Skeletal muscle cell (primary cell): ENCODE measurements at places on chromosomes 1 and 21.

- peak; percentile 68 for DNase-seq
These were observed 9.4 kb downstream of the EPHA2 start for GRCh38 chr1:16146279-16147155.

DNA sequence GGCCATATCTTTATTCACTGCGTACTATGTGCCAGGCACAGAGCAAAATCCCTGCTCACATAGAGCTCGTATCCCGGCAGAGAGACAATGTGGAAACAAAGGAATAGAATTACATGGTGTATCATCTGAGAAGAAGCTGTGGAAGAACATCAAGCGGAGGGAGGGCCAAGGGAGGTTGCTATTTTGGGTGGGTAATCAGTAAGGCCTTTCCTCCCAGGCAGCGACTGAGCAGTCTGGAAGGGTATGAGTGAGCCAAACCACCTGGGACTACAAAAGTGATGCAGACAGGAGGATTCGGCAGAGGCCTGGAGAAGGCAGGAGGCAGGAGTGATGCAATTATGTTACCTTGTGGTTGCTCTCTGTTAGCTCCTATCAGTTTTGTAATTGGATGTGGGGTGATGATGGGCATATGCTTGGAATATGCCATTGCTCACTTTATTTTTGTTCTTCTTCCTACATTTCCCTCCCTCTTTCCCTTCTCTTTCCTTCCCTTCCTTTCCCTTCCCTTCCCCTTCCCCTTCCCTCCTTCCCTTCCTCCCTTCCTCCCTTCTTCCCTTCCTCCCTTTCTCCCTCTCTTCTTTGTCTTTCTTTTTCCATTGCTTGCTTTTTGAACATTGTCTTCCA is 172.9 kb downstream of the DISC1 start:
- DNase-seq, result peak; percentile 74

DNA sequence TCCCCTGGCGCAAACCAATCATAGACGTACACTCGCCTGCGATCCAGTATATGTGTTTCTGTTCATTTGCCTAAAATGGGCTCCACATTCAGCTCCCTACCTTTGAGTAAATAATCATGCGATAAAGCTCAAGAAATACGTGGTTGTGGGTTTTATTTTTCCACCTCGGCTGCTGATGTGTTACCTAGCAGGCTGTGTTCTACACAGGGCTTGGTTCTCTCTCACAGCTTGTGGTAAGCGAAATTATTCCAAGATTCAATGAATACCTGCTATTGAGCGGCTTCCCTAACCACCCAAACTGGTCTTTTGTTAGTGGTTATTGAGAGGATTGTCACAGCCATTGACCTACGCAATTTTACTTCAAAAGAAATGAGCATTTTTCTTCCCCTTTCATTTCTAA is 180.2 kb downstream of the PBX1 start:
- no peak for DNase-seq

GRCh38 chr21:44564886-44565598 is 6.4 kb upstream of the KRTAP10-3 start:
- no peak for DNase-seq

GRCh38 chr1:218273762-218274479 is 11.2 kb upstream of the RRP15 start:
- DNase-seq, result no peak

GRCh38 chr21:16180614-16181013 is 450.8 kb downstream of the USP25 start:
- no peak for DNase-seq

DNA sequence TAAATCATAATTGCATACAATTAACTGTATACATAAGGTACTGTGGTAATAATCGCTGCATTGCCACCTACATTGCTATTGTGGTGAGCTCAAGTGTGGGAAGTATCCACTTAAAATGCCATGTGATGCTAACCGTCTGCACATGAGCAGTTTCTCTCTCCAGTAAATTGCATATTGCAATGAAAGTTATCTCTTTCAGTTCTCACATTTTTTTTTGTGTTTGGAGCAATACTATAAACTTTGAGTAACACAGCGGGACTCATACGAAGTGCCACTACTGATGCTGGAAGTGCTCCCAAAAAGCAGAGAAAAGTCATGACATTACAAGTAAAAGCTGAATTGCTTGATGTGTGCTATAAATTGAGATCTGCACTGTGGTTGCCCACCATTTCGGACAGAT is 38.5 kb downstream of the DISC1 start:
- DNase-seq, result no peak

DNA sequence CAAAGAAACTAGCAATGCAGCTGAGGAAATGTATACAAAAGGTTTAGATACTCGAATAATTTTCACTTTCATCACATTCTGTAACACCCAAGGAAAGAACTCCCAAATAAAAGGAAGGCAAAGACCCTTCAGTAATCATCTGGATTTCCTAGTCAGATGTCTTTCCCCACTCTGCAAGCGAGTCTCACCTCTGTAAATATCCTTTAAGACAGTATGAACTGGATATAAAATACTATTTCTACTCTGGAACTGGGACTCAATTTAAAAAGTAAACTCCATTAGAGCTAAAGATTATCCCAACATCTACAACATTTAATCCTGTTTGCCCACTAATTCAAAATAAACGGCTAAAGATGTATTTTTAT is 27.0 kb downstream of the C2CD2 start:
- DNase-seq, result no peak

DNA sequence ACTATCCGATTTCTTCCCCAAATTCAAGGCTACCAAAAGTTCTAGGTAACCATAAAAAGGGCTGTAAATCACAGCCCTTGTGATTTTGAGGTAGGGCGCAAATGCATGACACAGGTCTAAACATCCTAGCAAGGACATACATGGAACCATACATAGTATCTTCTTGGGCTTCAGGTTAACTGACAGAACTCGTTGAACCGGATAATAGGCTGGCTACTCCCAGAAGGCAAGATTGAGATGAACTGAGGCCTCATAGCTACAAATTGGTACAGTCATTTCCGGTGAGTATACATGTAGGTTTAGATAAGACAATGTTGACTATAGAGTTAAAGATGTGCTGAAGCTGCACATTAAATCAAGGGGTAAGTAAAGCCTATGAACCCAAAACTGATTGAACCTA is 27.3 kb upstream of the TP53BP2 start:
- DNase-seq, result no peak

DNA sequence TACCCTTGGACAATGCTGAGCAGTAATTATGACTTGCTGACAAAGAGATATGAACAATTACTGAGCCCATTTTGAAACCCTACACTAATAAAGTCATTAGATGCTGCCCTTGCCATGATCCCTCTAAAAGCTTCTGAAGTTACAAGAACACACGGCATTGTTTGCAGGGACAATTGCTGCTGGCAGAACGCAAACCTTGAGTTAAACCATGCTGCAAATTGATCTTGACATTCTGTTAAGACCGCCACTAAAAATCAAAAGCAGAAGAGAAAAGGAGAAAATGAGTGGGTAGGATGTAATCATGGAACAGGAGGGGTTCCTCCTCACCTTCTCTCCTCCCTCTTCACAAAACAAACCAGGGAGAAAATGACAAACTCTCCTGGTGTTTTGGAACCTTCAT is 136.2 kb upstream of the DMRTA2 start:
- DNase-seq, result no peak

DNA sequence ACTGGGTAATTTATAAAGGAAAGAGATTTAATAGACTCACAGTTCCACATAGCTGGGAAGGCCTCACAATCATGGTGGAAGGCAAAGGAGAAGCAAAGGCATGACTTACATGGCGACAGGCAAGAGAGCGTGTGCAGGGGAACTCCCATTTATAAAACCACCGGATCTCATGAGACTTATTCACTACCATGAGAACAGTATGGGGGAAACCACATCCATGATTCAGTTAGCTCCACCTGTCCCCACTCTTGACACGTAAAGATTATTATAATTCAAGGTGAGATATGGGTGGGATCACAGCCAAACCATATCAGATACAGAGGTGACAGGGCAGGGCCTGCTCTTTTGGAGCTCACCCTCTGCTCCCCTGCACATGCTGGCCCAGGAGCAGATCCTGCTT is 31.4 kb upstream of the TMEM61 start:
- DNase-seq, result no peak

GRCh38 chr1:84851839-84852238 is 41.2 kb downstream of the LPAR3 start:
- DNase-seq, result peak; percentile 73

- DNase-seq, result no peak
These were observed at the start of gene SELENON for GRCh38 chr1:25799935-25800702. TSS of gene SELENON (plus strand) at chr1:25800193. CDS start at chr1:25800231, 38 bp downstream.

DNA sequence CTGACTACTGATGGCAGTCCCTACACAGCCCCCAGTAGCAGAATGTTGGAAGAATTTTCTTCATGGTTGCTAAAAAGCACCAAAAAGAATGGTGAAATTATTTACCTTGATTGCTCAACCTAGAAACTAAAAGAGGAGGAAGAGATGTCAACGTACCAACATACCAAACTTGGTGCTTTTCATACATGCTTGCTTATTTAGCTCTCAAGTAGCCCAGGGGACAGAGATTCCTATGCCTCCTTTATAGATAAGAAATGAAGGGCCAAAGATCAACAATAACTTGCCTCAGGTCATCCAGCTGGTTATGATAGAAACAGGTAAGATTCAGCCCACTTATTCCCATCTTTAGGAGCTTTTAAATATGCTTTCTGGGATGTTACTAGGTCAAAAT is 170.6 kb downstream of the PIGK start:
- DNase-seq, result no peak

- no peak for DNase-seq
These were observed 12.9 kb downstream of the SRRM1 start for GRCh38 chr1:24656046-24656445.
